Naive thymus-derived CD4-positive, alpha-beta T cell (primary cell): ENCODE measurements at places on chromosomes 1 and 21. TPM values are rescaled to one million over a fixed set of nuclear protein-coding genes. Genes with fewer than 3 reads are reported as not detected.

- no peak overlapping the region for H3K27ac ChIP-seq
- H3K27me3 ChIP-seq, result no peaks in the 10 kb centered on the region
- H3K4me1 ChIP-seq, result no peaks in the 10 kb centered on the region
- DNase-seq, result no peak
- no peak overlapping the region for H3K4me3 ChIP-seq
Observed at GRCh38 chr1:184930232-184930631, 44.1 kb downstream of the NIBAN1 start.

- H3K27ac ChIP-seq, result no peak overlapping the region
- no peak overlapping the region for H3K4me3 ChIP-seq
- H3K27me3 ChIP-seq, result peaks cover 4% of the 10 kb centered on the region
- no peak for DNase-seq
- H3K36me3 ChIP-seq, result no peaks in the 10 kb centered on the region
- H3K4me1 ChIP-seq, result no peaks in the 10 kb centered on the region
Observed at GRCh38 chr1:170676628-170677027, 12.7 kb downstream of the PRRX1 start.

- no peaks in the 10 kb centered on the region for H3K4me1 ChIP-seq
- peaks cover 19% of the 10 kb centered on the region for H3K36me3 ChIP-seq
- no peaks in the 10 kb centered on the region for H3K27me3 ChIP-seq
- H3K4me3 ChIP-seq, result no peak overlapping the region
Observed at GRCh38 chr1:5972198-5972520, 20.1 kb downstream of the NPHP4 start.

DNA sequence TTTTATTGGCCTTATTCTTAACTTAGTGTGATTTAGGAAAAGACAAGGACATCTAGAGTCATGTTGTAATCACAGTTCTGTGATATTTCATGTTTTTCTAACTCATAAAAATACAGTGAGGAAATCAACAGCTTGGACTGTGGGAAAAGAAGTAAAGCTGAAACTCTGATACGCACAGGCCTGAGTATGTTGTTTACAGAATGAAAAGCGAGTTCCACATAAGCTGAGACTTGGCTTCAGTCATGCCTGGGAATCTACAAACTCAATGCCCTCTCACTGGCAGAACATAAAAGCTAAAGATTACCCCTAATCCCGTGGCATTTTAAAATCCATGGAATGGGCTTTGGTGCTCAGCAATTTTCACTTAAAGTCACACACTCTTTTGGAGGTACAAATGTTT lies 23.6 kb upstream of the ATP5PO start:
- H3K36me3 ChIP-seq, result no peaks in the 10 kb centered on the region
- H3K27me3 ChIP-seq, result no peaks in the 10 kb centered on the region
- peak overlapping the region; percentile 30 for H3K27ac ChIP-seq
- H3K4me3 ChIP-seq, result no peak overlapping the region
- peaks cover 54% of the 10 kb centered on the region for H3K4me1 ChIP-seq

GRCh38 chr1:44222397-44223186 lies 9.3 kb downstream of the DMAP1 start:
- H3K36me3 ChIP-seq, result no peaks in the 10 kb centered on the region
- H3K4me3 ChIP-seq, result no peak overlapping the region
- no peaks in the 10 kb centered on the region for H3K27me3 ChIP-seq

DNA sequence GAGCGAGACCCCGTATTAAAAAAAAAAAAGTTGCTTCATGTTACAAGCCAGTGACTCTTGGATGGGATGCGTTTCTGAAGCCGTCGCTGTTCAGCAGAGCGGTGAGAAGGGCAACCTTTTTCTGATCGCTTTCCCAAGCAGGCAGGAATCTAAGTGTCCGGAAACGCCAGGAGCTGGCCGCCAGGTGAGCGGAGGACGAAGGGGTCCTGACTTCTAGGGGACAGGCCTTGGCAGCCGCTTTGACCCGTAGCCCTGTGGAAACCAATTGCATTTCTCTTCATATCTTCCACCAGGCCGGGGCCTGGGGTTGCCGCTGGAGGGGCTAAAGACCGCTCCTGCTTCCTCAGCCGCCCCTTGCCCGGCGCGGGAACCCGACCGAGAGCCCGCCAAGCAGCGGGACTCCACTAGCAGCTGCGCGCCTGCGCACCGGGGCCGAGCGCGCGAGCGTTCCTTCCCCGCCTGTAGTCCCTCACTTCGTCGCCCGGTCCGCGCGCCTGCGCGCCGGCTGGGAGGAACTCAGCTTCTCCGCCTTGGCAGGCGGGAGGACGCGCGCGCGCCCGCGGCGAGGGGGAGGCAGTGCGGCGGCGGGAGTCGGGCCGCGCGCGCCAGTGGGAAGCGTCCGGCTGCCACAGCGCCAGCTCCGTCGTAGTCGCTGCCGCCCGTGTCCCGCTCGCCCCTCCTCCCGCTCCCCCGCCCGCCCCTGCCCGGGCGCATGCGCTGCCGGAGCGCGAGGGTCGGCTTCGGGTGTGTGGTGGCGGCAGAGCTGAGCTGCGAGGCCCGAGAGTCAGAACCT lies at the start of gene SPEN:
Gene SPEN, plus strand, starts transcription at position 608 of the 793 bp plus-strand sequence. CDS start 361 bp downstream, outside the sequence.
- peak; percentile 99 for DNase-seq
- peaks cover 26% of the 10 kb centered on the region for H3K4me1 ChIP-seq
- no peaks in the 10 kb centered on the region for H3K36me3 ChIP-seq

- DNase-seq, result no peak
- H3K27ac ChIP-seq, result no peak overlapping the region
- no peaks in the 10 kb centered on the region for H3K36me3 ChIP-seq
- no peak overlapping the region for H3K4me3 ChIP-seq
- H3K4me1 ChIP-seq, result no peaks in the 10 kb centered on the region
Observed at GRCh38 chr1:23704834-23705495, 13.4 kb downstream of the RPL11 start.

- H3K4me1 ChIP-seq, result no peaks in the 10 kb centered on the region
- no peak for DNase-seq
- no peak overlapping the region for H3K4me3 ChIP-seq
- H3K27me3 ChIP-seq, result no peaks in the 10 kb centered on the region
Observed at GRCh38 chr1:189405419-189405818, 1072.2 kb downstream of the BRINP3 start.

GRCh38 chr1:200373811-200374231 lies 36.0 kb downstream of the ZNF281 start:
- no peak overlapping the region for H3K27ac ChIP-seq
- H3K36me3 ChIP-seq, result no peaks in the 10 kb centered on the region
- DNase-seq, result no peak
- no peak overlapping the region for H3K4me3 ChIP-seq

GRCh38 chr1:2589431-2590232 lies 3.1 kb downstream of the PRXL2B start:
- no peak for DNase-seq
- no peak overlapping the region for H3K27ac ChIP-seq
- no peak overlapping the region for H3K4me3 ChIP-seq
- H3K27me3 ChIP-seq, result no peaks in the 10 kb centered on the region
- peaks cover 18% of the 10 kb centered on the region for H3K4me1 ChIP-seq

- no peaks in the 10 kb centered on the region for H3K36me3 ChIP-seq
- H3K27ac ChIP-seq, result peak overlapping the region; percentile 1
- no peak overlapping the region for H3K4me3 ChIP-seq
- no peaks in the 10 kb centered on the region for H3K27me3 ChIP-seq
Observed at GRCh38 chr1:2192031-2192995, 2.3 kb downstream of the FAAP20 start.

FCRL6 gene
- 41.4 TPM for total RNA-seq

SPRR2E gene
- total RNA-seq, result not detected

RASAL2 gene
- 0.69 TPM for total RNA-seq

ERVH48-1 gene
- total RNA-seq, result 0.65 TPM

TTC39A gene
- not detected for total RNA-seq

LHX8 gene
- total RNA-seq, result not detected

FGR gene
- 0.15 and 0.74 TPM in 2 replicates for total RNA-seq

WDR64 gene
- total RNA-seq, result 0.49 TPM

OLFML3 gene
- total RNA-seq, result 1.8 TPM

HSPB7 gene
- not detected in 2 replicates for total RNA-seq

STXBP3 gene
- total RNA-seq, result 54.0 and 58.2 TPM in 2 replicates
